ENCODE measurements at places on chromosomes 6 and 20. TPM values are rescaled to one million over a fixed set of nuclear protein-coding genes. Genes with fewer than 3 reads are reported as not detected.
A peak's percentile ranks its signal among the peaks of the same experiment; 100 is the strongest.

DNA sequence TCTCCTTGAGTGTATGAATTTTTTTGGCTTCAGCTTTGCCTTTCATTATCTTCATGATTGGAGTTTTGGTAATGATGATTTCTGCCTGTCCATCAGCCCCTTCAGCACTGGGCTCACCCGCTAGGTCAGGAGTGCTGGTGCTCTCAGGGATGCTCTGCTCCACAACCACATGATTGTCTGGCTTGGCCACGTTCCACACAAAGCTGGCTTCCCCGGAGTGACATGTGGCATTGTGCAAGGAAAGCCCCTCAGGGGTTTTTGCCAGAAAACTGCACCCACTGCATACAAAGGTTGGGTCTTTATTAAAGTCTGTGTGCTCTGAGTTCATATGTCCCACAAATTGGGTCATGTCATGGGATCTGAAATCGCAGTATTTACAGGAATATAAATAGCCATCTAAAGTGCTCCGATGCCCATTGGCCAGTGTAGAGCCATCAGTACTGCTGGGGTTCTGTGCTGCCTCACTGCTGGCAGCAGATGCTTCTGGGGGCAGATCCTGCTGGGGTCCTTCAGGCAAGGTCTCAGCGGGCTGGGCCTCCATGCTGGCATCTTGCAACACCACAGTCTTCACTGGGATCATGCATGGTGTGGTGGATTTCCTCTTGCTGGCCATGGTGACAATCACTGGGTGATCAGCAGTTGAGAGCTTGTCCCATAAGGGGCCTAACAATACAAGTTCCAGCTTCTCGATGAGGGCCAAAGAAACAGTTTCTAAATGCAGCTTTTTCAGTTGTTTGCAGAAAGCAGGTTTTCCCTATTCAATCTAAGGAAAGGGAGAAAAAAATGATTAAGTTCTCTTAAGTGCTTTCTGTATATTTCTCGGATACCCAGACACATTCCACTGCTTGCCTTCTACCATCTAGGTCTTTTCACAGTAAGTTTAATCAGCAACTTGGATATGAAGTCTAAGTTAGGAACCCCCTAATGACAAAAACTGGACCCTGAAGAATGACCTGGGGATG, 67.2 kb downstream of the PLCG1 start:
- peaks cover 10% of the 10 kb centered on the region for H3K36me3 ChIP-seq
- no peak for DNase-seq
- H3K27me3 ChIP-seq = peaks cover 6% of the 10 kb centered on the region
- peaks cover 7% of the 10 kb centered on the region for H3K4me1 ChIP-seq
- H3K27ac ChIP-seq = no peak overlapping the region
- no peak overlapping the region for H3K4me3 ChIP-seq

Gene KCNK15
- not detected for total RNA-seq

DNA sequence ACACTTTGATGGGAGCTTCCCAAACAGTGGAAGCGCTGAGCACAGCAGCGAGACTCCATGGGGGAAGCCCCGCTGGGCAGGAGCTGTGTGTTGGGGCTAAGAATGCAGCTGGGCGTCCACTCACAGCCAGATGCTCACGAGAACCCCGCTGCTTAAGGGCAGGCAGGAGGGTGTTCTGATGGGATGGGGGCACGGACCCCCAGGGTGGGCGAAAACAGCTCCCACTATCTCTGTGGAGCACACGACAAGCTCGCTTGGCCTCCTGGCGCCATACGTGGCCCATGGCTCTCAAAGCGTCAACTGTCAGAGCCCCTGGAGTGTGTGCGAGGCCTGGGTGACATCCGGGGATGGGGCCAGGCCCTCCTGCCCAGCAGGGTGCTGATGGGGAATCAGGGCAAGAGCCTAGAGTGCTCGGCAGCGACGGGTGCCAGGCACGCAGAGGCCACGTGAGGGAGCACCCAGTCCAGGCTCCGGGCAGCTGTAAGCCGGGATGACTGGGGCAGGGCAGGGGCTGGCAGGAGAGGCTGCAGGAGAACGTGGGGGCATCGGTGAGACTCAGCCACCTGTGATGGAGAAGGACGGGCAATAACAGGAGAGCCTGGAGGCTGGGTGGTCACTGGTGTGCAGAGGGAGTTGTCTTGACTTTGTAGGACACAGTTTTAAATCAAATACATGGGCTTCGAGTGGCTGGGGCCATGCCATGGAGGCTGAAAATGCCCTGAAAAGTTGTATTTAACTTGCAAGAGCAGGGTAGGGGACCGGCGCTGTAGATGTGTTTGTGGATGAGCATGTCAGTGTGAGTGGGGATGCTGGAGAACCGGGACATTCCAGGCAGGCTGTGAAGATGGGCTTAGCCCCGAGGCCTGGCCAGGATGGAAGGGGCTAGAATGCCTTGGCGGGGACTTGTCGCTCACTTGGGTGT, 27.3 kb downstream of the PYGB start:
- no peaks in the 10 kb centered on the region for H3K36me3 ChIP-seq
- no peak overlapping the region for H3K4me3 ChIP-seq
- no peaks in the 10 kb centered on the region for H3K27me3 ChIP-seq
- DNase-seq = peak; percentile 4

- H3K4me1 ChIP-seq = no peaks in the 10 kb centered on the region
- no peak overlapping the region for H3K4me3 ChIP-seq
- no peaks in the 10 kb centered on the region for H3K36me3 ChIP-seq
- H3K27me3 ChIP-seq = no peaks in the 10 kb centered on the region
- no peak for DNase-seq
Observed at GRCh38 chr6:115729036-115729435, 331.7 kb downstream of the FRK start.

Gene OR12D3
- total RNA-seq = not detected

Gene TNFRSF6B
- total RNA-seq = not detected

Gene KIF6
- total RNA-seq = not detected

GRCh38 chr6:2448826-2449571, 203.6 kb upstream of the GMDS start:
- no peak overlapping the region for H3K27ac ChIP-seq
- H3K36me3 ChIP-seq = no peaks in the 10 kb centered on the region
- no peak for DNase-seq

DNA sequence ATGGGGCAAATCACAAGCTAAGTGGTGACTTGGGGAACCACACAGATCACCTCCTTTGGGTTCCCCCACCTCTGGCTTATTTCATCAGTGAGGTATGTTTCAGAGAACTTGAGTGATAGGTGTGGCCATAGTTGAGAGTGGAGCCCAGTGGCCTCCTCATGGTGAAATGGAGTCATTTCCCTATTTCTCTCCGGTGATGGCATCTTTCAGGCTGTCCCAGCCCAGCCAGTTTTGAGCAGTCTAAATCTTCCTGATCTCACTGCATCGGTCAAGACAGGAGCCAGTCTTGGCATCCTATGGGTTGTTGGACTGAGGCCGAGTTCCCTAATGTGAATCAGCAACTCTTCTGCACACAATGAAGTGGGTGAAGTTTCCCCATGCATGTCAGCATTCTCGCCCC, 132.4 kb downstream of the EYA2 start:
- H3K4me1 ChIP-seq = no peaks in the 10 kb centered on the region
- no peak overlapping the region for H3K4me3 ChIP-seq
- peaks cover 2% of the 10 kb centered on the region for H3K36me3 ChIP-seq
- no peak for DNase-seq
- no peak overlapping the region for H3K27ac ChIP-seq

GRCh38 chr6:100482698-100483097, 18.0 kb upstream of the SIM1 start:
- no peak overlapping the region for H3K4me3 ChIP-seq
- no peaks in the 10 kb centered on the region for H3K4me1 ChIP-seq
- no peaks in the 10 kb centered on the region for H3K36me3 ChIP-seq
- H3K27me3 ChIP-seq = peaks cover 49% of the 10 kb centered on the region

- no peak overlapping the region for H3K27ac ChIP-seq
- H3K36me3 ChIP-seq = peaks cover 2% of the 10 kb centered on the region
- no peak overlapping the region for H3K4me3 ChIP-seq
- peaks cover 28% of the 10 kb centered on the region for H3K27me3 ChIP-seq
Observed at GRCh38 chr20:2624190-2624589, 28.2 kb upstream of the NOP56 start.

DNA sequence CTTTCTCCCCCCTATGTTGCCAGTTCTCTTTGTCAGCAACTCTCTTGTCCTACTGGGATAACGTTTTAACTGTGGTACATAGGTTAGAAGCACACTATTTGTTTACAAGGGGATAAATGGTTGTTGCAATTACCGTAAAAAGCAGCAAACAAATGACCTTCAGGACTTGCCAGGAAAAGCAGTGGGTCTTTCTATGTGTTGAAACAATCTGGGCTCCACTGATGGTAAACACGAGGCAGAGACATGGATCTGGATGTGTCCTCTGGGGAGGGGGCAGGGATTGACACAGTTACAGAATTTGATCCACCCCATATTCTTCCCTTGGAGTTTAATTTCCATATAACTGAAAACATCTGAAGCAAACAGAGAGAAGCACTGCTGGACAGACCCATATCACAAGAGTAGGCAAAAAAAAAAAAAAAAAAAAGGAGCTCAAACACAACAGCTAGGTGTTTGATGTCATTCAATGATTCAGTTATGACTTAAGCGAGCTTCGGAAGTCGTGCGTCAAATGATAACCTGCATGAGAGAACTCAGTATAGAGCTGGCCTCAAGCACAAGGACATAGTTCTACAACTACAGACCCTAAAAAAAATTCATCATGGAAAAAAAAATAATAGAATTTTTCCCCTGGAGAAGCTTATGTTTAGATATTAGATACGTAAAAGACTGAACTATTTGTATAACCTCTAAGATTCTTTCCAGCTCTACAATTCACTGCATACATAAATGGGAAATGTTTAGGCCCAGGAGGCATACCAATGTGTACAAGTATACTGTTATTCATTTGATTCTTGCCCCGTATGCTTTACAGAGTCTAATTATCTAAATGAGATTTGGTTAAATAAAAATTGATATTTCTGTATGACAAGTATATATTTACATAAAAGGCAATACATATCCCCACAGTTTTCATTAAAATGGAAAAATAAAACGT, 127.7 kb downstream of the ALDH8A1 start:
- H3K36me3 ChIP-seq = no peaks in the 10 kb centered on the region
- peaks cover 14% of the 10 kb centered on the region for H3K27me3 ChIP-seq
- H3K4me1 ChIP-seq = peaks cover 4% of the 10 kb centered on the region
- H3K27ac ChIP-seq = no peak overlapping the region

- peaks cover 3% of the 10 kb centered on the region for H3K4me1 ChIP-seq
- DNase-seq = no peak
- H3K4me3 ChIP-seq = no peak overlapping the region
- H3K36me3 ChIP-seq = peaks cover 2% of the 10 kb centered on the region
- no peak overlapping the region for H3K27ac ChIP-seq
Observed at GRCh38 chr20:12966468-12967085, 42.2 kb upstream of the SPTLC3 start.

DNA sequence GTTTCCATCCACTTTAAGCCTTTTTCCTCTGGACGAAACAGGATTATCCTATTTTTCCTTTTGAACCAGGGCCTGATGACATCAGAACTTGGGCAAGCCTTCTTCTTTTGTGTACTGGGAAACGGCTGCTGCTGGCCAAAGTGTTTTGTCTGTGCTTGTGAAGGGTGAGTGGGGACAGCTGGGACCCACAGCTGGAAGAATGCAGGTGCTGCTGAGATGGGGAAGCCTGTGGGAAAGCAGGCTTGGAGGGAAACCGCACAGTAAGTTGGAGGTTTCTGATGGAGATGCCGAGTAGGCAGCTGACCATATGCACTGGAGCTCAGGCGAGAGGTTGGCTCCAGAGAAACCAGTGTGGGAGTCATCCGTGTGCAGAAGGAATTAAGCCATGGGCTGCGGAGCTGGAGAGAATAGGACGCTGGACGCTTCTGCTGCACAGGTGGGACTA, 8.5 kb upstream of the PSMG4 start:
- peaks cover 15% of the 10 kb centered on the region for H3K4me1 ChIP-seq
- no peak for DNase-seq
- H3K36me3 ChIP-seq = peaks cover 10% of the 10 kb centered on the region
- no peak overlapping the region for H3K4me3 ChIP-seq
- H3K27ac ChIP-seq = no peak overlapping the region
- peaks cover 46% of the 10 kb centered on the region for H3K27me3 ChIP-seq
